ENCODE measurements at places on chromosomes 16 and 17.
A peak's percentile ranks its signal among the peaks of the same experiment; 100 is the strongest.

- no peak for DNase-seq
Observed at GRCh38 chr17:61158376-61158775, 241.3 kb upstream of the TBX2 start.

- DNase-seq, result no peak
Observed at GRCh38 chr17:42617956-42618431, 8.5 kb downstream of the TUBG1 start.

GRCh38 chr17:27654654-27655524 is 23.9 kb downstream of the LGALS9 start:
- peak; percentile 72 for DNase-seq

DNA sequence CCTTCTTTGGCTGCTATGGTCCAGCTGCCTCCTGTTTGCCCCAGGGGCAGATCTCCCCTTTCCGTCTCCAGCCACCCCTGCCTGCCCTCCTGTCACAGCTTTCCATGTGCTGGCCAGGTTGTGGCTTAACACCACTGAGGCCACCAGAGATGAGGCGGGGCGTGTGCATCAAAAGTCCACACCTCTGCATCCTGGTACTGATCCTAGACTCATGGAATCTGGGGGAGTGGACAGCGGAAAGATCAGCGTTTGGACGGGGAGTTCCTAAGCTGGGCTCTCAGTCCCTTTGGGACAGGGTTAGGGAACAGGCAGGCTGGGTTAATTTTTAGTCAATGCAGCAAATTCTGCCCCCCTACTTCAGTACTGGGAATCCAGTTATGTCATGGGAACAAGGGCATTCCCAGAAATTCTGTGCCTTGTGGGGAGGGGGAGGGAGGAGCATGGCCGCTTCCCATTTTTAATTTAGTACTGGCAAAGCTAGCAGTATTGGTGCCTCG is 3.9 kb downstream of the IGFBP4 start:
- no peak for DNase-seq

DNA sequence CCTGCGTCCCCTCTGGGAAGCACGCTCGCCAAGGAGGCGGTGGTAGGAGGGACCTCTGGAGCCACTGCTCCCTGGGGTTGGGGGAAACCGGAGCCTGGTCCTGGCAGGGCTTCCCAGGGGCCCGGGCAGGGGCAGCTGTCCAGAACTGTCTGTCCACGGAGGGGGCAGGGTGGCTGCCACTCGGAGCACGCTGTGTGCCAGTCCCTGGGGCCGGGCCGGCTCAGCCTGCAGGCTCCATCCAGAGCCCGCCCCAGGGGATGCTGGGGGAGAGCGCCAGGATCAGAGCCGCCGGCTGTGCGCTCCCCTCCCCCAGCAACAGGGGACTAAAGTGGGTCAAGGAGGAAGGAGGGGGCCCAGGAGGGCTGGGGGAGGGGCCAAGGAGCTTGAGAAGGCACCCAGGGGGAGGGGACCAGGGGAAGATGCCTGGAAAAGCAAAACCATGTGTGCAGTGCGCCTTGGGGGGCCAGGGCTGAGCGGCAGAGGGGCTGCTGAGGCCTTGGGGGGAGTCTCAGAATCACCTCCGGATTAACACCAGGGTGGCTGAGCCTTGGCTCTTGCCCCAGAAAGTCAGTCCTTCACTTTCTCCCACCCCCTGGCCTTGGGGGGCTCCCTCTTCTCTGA is 21.3 kb downstream of the ZNF423 start:
- DNase-seq, result no peak

- peak; percentile 29 for DNase-seq
Observed at GRCh38 chr17:83103200-83103942, 24.0 kb downstream of the METRNL start.

All from activated naive CD4-positive, alpha-beta T cell treated with Interleukin-2 at 50 U/mL for 16 hours (primary cell).